Mammary epithelial cell (primary cell): ENCODE measurements at places on chromosomes 2 and 18. TPM values are rescaled to one million over a fixed set of nuclear protein-coding genes. Genes with fewer than 3 reads are reported as not detected.
A peak's percentile ranks its signal among the peaks of the same experiment; 100 is the strongest.

UGT1A10 gene
- not detected in 2 replicates for total RNA-seq

DPP4 gene
- 0.43 and 0.61 TPM in 2 replicates for total RNA-seq

TCF7L1 gene
- total RNA-seq = 19.5 and 26.4 TPM in 2 replicates

GRCh38 chr2:96359310-96359709 is 23.7 kb downstream of the NCAPH start:
- no peak for DNase-seq

DNA sequence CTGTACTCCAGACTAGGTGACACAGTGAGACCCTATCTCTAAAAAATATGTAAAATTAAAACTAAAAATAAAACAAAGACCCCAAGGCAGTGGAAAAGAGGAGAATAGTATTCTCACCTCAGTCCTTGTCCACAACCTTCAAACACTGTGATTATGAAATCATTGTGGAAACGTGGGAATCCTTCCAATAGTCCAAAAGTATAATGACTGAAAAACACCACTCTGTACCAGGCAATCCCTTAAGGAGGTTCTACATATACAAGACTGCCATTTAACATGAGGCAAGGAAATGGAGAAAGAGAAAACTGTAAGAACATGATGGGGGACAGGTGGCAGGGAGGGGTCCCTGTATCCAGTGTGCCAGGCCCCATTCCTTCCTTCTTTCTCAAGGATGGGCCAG is 66.1 kb downstream of the ACVR1 start:
- no peak for DNase-seq

- peak; percentile 54 for DNase-seq
Observed at GRCh38 chr2:216298719-216299495, 73.4 kb downstream of the MARCHF4 start.

GRCh38 chr2:127575185-127575765 is 39.8 kb downstream of the MYO7B start:
- DNase-seq = no peak

GRCh38 chr2:39435234-39435633 is 1.9 kb downstream of the MAP4K3 start:
- no peak for DNase-seq

GRCh38 chr18:46386788-46387187 is 270.2 kb downstream of the LOXHD1 start:
- DNase-seq = no peak
